ENCODE measurements at places on chromosomes 2 and 18. TPM values are rescaled to one million over a fixed set of nuclear protein-coding genes. Genes with fewer than 3 reads are reported as not detected.

- no peak for DNase-seq
These were observed 363.4 kb downstream of the CLIP4 start for GRCh38 chr2:29478641-29479040.

GRCh38 chr2:239727182-239727775 is 297.9 kb downstream of the NDUFA10 start:
- DNase-seq, result no peak

- no peak for DNase-seq
These were observed 211.9 kb upstream of the VRK2 start for GRCh38 chr2:57834666-57835065.

GRCh38 chr18:58766164-58766563 is 94.9 kb downstream of the MALT1 start:
- no peak for DNase-seq

GRCh38 chr2:218946621-218947020 is 12.8 kb upstream of the CDK5R2 start:
- no peak for DNase-seq

DNA sequence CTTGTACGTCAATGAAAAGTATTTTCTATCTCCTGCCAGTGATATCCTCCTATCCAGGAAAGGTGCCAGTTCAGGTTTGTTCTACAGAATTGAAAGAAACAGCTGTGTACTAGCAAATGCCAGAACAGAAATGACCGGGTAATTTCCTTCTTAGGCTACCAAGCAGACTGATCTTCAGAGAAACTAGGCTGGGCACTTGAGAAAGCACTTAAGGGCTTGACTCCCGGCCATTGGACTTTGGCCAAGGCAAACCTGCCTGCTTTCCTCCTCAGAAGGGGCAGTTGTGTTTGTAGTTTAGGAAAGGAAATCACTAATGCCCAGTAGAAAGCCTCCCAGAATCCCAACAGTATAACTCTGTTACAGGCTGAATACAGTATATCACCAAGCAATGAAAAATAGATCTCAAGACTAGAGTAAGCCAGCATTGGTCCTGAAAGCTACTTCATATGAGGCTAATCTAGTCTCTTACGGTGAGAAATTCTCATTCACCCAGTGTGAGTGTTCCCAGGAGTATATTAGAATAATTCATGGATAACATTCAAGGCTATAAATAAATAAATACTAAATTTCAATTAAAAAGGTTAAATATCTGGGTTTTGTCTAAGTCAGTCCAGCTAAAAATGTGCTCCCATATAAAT is 43.0 kb upstream of the COL5A2 start:
- no peak for DNase-seq

The TMEM247 gene
- total RNA-seq, result not detected

The LRRC30 gene
- not detected for total RNA-seq

Data from G401 (cell line).